ENCODE measurements at places on chromosomes 11 and 22. TPM values are rescaled to one million over a fixed set of nuclear protein-coding genes. Genes with fewer than 3 reads are reported as not detected.

DNA sequence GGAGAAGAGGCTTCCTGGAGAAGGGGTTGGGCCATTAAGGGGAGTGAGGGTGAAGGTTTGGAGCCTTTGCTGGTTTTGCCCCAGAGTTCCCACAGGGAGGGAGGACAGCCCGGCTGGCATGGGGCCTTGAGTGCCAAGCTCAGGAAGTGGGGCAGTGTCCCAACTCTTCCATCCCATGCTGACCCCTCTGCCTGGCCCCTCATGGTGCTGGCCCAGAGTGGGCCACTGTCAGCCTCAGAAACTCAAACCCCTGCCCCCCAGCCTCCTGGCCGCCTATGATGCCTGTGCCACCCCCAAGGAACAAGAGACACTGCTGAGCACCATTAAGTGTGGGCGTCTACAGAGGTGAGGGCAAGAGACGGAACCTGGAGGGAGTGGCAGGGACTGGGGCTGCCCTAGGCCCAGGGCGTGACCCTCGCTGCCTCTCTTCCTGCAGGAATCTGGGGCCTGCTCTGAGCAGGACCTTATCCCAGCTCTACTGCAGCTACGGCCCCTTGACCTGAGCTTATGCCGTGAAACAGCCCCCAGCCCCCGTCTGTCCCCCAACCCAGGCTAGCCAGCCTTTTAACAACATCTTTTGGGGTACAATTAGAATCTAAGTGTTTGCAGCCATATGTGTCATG is 5.4 kb downstream of the MUS81 start:
- no peak for DNase-seq

DNA sequence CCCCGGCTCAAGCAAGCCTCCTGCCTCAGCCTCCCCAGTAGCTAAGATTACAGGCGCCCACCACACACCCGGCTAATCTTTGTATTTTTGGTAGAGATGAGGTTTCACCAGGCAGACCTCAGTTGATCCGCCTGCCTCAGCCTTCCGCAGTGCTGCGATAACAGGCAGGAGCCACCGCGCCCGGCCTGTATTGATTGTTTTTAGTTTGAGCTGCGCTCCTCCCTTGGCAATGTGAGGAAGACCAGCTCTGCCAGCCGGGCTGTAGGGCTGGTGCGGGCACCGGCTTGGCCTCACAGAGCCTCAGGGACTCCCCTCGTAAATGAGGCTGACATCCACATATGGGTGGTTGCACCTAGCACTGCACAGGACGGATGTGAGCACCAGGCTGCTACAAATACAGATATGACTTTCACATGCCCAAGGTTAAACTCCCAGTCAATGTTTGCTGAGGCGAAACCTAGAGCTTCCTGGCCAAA is 7.5 kb upstream of the SLC2A11 start:
- DNase-seq, result no peak

GRCh38 chr22:43823353-43823908 is 11.3 kb upstream of the EFCAB6 start:
- DNase-seq, result no peak

GRCh38 chr22:43670513-43670912 is 141.6 kb downstream of the EFCAB6 start:
- DNase-seq, result no peak

DNA sequence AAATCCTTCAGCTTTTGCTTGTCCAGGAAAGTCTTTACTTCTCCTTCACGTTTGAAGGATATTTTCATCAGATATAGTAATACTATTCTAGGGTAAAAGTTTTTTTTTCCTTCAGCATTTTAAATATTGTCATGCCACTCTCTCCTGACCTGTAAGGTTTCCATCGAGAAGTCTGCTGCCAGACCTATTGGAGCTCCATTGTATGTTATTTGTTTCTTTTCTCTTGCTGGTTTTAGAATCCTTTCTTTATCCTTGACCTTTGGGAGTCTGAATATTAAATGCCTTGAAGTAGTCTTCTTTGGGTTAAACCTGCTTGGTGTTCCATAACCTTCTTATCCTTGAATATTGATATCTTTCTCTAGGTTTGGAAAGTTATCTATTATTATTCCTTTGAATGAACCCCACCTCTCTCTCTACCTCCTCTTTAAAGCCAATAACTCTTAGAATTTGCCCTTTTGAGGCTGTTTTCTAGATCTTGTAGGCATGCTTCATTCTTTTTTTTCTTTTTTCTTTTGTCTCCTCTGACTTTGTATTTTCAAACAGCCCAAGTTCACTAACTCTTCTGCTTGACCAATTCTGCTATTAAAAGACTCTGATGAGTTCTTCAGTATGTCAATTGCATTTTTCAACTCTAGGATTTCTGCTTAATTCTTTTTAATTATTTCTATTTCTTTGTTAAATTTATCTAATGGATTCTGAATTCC is 12.0 kb upstream of the WEE1 start:
- no peak for DNase-seq

DNA sequence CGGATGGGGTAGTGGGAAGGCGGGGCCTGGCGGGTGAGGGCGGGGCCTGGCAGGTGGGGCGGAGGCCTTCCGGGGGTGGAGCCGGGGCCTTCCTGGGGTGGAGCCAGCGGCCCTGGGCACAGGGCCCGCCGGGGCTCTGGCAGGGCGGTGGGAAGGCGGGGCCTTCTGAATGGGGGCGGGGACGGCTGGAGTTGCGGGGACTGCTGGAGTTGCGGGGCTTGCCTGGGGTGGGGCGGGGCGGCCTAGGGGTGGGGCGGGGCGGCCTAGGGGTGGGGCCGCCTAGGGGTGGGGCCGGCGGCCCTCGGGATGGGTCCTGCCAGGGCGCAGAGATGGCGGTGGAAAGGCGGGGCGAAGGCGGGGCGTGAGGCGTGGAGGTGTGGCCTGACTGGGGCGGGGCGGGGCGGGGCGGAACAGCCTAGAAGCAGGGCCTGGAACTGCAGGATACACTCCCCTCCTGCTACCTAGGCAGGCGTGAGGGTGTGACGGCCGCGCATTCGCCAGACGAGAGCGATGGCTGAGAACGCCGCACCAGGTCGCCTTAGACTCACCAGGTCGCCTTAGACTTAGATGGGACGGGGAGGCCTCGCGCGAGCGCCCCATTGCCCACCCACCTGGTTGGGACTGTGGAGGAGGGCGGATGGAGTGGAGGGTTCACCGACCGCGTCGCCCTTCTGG is 19.3 kb downstream of the RRP7A start:
- peak; percentile 96 for DNase-seq

DNA sequence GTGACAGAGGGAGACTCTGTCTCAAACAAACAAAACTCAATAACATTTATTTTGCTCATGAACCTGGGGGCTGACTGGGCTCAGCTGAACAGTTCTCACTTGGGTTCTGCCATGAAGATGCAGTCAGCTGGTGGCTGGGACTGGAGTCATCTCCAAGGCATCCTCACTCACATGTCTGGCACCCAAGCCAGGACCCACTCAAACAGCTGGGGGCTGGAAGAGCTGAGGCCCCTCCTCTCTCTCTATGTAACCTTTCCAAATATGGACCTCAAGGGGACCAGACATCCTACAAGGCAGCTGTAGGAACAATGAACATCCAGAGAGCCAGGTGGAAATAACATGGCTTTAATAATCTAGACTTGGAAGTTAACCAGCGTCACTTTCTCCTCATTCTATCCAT is 16.8 kb downstream of the HSPA8 start:
- DNase-seq, result no peak

- DNase-seq, result no peak
These were observed 51.9 kb downstream of the TEAD1 start for GRCh38 chr11:12725863-12726682.

DNA sequence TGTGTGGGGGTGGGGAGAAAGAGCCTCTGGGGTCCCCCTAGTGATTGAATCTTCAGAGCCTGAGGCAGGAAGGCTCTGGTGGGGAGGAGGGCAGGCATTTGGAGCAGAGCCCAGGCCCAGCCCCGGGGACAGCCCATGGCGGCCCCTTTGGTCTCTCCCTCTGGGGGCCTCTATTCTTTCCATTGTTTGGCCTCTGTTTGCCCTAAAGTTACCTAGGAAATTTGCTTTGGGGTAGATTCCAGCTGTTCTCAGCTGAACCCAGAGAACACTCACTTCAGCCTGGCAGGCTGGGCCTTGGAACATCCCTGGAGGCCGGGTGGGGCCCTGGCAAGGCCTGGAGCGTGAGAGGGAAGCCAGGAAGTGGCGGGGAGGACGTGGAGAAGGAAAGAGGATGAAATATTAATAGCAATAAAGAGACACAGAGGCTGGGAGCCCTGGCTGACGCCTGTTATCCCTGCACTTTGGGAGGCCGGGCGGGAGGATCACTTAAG is 22.9 kb upstream of the A4GALT start:
- peak; percentile 97 for DNase-seq

The LGR4 gene
- total RNA-seq, result 15.4 TPM

DNA sequence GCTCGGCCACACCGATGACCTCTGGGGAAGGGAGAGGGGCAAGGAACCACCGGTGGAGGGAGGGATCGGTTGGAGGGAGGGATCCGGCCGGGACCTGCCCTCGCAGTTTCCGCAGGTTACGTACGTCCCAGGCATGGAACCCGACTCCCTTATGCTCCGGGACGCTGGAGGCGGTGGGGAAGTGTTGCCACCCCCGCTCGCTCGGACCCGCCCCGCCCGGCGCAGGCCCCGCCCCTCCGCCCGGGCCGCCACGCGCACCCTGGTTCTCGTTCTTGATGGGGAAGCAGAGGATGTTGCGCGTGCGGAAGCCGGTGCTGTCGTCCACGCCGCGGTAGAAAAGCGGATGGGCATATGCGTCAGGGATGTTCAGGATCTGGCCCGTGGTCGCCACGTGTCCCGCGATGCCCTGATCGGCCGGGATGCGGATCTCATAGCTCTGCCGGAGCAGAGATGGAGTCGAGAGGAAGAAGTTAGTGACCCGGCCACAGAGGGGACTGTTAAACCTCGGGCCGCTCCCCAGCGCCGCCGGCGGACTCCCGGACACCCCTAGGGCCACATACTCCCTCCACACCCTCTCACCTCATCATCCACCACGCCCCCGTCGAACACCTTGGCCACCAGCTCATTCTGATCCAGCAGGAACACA is 89.8 kb downstream of the PDE2A start:
- DNase-seq, result peak; percentile 95

- DNase-seq, result peak; percentile 44
These were observed 725.8 kb downstream of the BRD1 start for GRCh38 chr22:49101873-49102272.

- DNase-seq, result no peak
These were observed 968 bp upstream of the TMEM109 start for GRCh38 chr11:60912851-60913528.

- DNase-seq, result no peak
These were observed 932.3 kb downstream of the BRD1 start for GRCh38 chr22:48895336-48895735.

GRCh38 chr22:40714499-40715337 is 35.4 kb downstream of the MCHR1 start:
- DNase-seq, result no peak

The RAG2 gene
- total RNA-seq, result not detected

DNA sequence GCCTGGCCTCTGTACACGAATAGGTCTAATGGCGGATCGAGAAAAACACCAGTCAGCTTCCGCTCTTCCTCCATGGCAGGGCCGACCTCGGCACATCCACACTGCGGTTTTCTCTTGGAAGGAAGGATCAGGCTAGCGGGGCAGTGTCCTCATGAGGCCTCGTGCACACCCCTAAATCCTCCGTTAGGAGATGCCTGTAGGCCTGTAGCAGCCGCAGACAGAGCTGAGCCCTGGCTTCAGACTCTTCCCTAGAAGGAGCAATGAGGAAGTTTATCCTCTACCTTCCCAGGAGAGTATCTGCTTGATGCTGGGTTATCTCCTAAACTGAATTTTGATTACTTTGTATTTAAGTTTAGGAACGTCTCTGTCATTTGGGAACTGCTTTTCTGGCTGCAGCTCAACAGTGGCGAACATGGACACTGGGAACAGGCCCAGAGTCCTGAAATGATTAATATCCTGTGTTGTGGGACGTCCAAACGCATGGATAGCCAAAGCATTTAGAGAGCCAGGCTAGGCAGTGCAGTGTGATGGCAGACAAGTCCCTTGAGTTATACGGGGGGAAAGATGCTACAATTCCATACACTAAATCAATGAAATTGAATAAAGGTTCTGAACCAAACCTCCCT is 16.5 kb upstream of the BMAL1 start:
- DNase-seq, result peak; percentile 85

DNA sequence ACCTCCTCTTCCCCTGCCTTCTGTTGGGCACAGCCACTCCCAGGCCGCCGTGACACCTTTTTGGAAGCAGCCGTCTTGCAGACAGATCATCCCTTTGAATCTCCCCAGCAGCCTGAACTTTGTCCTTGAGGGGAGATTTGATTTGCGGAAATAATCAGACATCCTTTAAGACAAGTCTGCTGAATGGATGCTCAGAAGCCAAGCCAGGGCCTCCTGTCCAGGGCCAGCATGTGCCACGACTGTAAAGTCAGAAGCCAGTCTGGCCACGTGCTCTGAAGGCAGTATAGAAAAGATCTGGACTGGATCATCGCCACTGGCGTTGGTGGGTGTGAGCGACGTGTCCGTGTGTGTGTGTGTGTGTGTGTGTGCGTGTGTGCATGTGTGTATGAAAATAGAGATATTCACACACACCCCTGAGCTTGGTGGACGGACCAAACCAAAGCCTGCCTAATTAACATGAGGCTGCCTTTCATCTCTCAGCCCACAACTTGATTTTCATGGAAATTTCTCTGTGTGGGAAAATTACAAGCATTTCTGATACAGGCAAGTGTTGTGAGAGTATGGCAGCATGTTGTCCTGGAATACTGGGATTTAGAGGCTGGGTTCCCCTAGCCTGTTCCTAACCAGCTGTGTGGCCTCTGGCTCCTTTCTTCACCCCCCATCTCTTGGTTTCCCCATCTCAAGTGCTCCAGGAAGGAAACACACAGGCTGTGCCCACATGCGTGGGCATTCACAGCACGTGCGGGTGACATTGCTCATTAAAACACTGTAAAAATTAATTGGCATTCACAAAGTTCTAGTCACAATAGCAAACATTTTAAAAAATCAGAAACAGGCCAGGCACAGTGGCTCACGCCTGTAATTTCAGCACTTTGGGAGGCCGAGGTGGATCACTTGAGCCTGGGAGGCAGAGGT is 61.8 kb upstream of the WNT7B start:
- DNase-seq, result peak; percentile 77

- DNase-seq, result no peak
These were observed 62.9 kb upstream of the PRODH start for GRCh38 chr22:18999008-18999407.

The FAM83F gene
- not detected for total RNA-seq

The PNPLA5 gene
- not detected for total RNA-seq

DNA sequence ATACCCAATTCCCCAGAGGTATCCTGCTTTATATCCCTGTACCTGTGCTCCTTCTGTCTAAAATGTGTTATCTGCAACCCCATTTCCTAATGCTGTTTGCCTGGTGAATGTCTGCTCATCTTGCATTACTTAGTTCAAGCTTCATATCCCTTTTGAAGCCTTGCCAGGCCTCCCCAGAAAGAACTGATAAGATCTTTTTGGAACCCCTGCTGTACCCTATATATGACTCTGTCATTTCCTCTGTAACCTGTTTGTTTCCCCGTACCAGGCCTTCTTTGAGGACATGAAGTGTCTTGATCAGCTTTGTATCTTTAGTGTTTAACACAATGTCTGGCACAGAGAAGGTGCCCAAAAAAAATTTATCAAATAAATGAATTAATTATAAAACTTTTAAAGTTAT is 77.6 kb downstream of the LIF start:
- DNase-seq, result no peak

GRCh38 chr11:35166369-35167360 is 27.7 kb downstream of the CD44 start:
- DNase-seq, result peak; percentile 86
